Hematopoietic multipotent progenitor cell (in vitro differentiated cells): ENCODE measurements at places on chromosomes 7 and 10.

DNA sequence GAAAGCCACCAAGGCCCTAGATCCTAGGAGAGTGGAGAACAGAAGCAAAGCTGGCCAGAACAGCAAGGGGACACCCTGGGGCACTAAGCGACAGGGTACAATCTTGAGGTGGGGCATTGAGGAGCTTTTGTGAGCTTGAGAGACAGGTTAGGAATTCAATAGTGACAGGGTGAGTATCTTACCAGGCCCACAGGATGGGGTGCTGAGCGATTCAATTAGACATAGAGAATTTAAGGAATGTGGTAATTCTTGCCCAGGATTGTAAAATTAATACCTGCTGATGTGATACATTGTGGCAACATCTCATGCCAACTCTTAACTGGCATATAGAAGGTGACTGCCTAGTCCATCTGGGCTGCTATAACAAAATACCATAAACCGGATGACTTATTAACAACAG lies 14.0 kb downstream of the RBP3 start:
- DNase-seq = no peak

GRCh38 chr10:85857791-85858190 lies 508.8 kb downstream of the GRID1 start:
- DNase-seq = no peak

GRCh38 chr7:69208848-69209247 lies 389.4 kb upstream of the AUTS2 start:
- DNase-seq = no peak

- DNase-seq = peak; percentile 41
Measured at GRCh38 chr10:93821051-93821772, 63.5 kb downstream of the LGI1 start.

DNA sequence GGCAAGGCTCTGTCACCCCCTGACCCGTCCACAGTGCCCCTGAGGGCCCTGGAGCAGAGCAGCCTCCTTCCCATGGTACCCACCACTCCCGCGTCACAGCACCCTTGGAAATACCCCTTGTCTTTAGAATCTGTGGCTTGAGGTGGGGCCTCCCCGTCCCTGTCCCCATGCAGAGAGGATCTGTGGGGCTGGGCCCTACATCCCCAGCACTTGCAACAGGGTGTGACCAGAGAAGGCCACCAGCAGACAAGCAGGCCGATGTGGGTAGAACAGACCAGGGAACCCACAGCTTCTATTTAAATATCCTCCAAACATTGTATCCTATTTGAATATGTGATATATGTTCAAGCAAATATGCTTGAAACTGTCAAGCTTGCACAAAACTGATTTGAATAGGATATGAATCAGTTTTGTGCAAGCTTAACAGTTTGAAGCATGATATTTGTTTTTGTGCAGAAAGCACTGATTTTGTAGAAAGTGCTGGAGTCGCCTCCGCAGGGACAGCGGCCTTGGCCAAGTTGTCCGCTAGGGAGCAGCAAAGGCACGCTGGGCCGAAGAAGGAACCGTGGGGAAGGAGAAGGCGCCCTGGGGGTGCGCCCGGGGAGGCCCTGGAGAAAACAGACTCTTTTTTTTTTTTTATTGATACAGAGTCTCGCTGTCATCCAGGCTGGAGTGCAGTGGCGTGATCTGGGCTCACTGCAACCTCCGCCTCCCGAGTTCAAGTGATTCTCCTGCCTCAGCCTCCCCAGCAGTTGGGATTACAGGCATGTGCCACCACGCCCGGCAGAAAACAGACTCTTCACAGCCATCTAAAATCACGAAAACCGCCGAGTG lies 2.2 kb downstream of the CFAP46 start:
- no peak for DNase-seq

GRCh38 chr10:88190123-88190522 lies 326.7 kb downstream of the PTEN start:
- no peak for DNase-seq

DNA sequence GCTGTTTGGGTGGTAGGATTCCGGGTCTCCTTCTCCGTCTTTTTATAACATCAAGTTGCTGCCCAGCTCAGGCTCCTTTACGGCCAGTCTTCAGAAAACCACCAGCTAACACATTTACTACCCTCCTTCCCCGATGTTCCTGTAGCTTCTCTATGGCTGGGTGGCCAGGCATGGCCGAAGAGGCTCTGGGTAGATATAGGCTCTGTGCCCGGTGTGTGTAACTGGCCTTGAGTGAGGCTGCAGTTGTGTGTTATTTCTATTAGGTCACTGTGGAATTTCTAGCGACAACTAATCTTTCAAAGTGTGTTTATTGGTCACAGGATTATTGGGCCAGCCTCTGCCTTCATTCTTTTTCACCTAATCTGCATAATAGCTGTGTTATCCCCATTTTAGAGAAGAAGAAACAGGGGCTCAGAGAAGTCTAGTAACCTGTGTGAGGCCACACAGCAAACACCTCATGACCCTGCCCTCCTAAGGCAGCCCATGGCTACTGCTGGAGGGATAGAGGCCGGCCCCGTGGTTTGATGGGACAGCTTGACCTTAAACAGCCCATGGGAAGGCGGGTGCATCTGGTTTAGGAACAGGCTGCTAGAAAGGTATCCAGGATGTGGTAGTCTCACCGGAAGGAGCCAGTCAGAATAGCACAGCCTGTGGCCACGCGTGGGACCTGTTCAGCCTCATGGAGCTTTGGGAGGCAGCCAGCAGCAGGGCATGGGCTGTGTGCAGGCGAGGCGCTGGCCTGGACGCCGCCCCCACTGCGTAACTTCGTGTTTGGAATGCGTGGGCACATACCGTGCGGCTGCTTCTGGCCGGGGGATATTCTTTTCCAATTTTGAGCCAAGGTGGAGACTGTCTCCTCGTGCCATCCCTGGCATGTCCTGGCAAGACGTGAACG lies 29.7 kb downstream of the HTRA1 start:
- no peak for DNase-seq

GRCh38 chr7:144857463-144857862 lies 21.6 kb upstream of the TPK1 start:
- DNase-seq = no peak

GRCh38 chr7:155921804-155922066 lies 109.5 kb upstream of the SHH start:
- DNase-seq = no peak

- no peak for DNase-seq
Measured at GRCh38 chr7:106023369-106024322, 60.6 kb downstream of the CDHR3 start.

- DNase-seq = no peak
Measured at GRCh38 chr10:88361494-88361893, 221.6 kb downstream of the RNLS start.

DNA sequence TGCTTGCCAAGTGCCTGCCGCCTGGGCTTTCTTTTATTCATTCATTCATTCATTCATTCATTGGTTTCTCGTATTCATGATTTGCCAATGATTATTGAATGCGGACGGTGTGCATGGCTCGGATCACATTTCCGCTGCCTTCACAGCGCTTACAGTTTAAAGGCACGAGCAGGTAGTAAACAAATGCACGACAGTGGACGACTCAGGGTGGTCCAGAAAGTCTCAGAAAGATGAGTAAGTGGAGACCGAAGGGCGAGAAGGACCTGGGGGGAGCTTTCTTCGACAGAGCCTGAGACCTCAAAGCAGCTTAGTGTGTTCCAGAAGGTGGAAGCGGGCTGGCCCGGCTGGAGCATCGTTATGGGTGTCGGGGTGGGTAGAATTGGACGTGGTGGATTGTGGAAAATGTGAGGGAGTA lies 506 bp downstream of the MCM10 start:
- no peak for DNase-seq

- DNase-seq = no peak
Measured at GRCh38 chr7:135177028-135177696, 6.7 kb upstream of the CYREN start.

DNA sequence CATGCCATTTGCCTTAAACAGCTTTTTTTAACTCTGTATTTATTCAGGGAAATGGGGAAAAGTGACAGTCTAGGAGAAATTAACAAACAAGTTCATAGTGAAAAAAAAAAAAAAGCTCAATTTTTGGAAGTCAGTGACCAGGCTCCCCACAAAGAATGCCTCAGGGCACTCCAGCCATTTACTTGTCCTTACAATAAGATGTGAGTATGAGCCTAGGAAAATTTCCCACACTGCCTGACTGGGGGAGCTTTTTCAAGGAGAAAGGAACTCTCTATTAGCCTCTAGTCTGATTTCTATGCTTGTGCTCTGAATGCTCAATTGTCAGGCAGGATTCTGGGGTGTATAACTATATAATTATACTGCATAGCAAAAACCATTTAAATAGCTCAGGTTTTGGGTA lies 74.9 kb upstream of the NRBF2 start:
- DNase-seq = no peak

DNA sequence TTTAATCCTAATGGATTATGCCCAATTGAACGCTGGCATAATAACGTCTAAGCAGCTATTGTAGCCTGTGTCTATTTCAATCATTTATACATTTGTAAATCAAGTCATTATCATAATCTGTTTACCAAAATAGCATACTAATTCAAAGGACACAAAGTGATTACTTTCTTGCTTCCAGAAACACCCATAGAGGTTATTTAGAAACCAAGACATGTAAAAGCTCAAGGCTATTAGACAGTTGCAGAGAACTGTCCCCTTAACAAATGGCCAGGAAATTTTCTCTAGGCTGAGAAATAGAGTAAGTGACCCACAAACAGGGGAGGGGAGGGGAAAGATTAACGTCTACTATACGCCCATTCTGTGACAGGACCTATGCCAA lies 455.7 kb downstream of the PARD3 start:
- DNase-seq = no peak

DNA sequence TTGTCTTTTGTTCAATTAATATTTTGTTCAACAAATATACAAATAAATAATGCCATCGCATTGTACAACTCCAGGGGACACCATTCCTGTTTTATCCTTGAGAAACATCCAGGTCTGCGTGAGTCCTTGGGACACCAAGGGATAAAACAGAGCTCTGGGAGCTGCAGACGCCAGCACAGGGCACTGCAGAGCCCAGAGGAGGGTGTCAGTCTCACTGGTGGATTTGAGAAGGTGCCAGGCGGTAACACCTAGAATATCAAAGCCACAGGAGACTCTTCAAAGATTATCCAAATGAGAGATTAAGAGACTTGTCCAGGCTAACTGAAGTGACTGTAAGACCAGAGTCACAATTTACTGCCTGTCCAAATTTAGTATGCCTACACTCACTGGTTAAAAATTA lies 55.3 kb downstream of the TEX36 start:
- no peak for DNase-seq

- DNase-seq = no peak
Measured at GRCh38 chr7:27269455-27269854, 26.9 kb downstream of the EVX1 start.

DNA sequence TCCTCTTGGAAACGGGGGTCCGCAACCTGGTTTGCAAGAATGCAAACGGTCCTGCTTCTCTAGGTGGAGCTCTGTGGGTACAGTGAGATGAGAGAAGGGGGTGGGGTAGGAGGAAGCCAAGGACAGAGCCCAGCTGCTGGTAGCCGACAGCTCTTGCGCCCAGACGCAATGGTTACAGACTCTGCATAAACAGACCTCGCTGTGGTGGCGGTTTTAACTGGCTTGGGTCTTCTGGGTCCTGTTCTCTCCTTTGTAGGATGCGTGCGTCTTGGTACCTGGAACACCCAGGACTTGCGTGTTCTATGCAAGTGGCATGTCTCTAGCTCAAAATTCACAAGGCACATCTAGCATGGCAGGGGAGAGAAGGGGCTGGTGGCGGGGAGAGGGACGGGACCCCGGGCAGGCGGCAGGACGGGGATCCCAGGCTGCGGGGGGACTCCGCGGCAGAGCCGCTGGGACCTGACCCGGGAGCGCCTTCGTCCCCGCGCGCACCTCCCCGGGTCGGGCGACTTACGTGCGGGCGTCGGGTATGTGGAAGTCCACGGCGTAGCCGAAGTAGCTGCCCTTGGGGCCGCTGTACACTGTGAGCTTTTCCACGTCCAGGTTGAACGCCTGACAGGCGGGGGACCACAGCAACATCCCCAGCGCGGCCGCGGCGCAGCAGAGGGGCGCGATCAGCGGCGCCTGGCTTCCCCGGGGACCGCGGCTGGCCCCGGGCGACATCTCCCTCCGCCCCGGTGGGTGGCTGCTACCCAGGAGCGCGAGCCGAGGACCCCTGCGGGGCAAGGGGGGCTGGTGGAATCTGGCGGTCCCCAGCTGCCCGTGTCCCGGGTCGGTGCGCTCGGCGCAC lies 448 bp downstream of the ITGA8 start:
- no peak for DNase-seq

DNA sequence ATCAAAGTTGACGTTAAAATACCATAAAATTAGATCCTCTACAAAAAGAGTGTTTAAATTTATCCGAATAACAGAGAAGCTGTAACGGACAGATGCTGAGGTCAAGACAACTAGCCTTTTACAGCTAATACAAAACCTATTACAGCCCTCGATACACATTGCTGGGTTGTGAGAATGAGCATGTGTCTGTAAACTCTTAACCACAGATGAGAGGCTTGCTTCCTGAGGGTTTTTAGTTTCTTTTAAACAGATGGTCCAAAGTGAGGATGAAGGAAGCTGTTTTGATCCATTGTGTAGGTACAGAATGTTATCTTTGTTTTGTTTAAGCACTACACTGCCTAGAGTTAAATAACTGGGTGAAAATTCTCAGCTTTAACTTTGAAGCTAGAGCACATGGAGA lies 578.2 kb downstream of the PARD3 start:
- DNase-seq = no peak

DNA sequence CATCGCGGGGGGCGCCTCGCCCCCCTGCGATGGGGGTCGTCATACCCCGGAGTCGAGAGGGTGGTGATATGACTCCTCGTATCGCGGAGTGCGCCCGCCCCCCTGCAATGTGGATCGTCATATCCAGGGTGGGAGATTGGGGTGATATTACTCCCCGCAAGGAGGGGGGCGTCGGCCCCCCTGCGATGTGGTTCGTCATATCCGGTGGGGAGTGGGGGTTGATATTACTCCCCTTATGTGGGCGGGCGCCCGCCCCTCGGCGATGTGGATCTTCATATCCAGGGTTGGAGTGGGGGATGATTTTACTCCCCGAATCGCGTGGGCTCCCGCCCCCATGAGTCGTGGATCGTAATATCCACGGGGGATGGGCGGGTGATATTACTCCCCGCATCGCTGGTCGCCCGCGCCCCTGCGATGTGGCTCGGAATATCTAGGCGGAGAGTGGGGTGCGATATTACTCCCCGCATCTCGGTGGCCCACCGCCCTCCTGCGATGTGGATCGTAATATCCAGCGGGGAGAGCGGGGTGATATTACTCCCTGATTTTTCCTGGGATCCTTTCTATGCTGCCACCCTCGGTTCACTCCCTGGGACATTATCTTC lies 36.9 kb downstream of the MEIG1 start:
- no peak for DNase-seq

- DNase-seq = no peak
Measured at GRCh38 chr7:73613954-73614735, 10.2 kb downstream of the MLXIPL start.

- no peak for DNase-seq
Measured at GRCh38 chr10:21525367-21526187, at the start of gene SKIDA1. Gene SKIDA1 (minus strand): TSS chr10:21525682. CDS start chr10:21517822, 7,860 bp downstream.

GRCh38 chr7:44757311-44757710 lies 8.7 kb downstream of the ZMIZ2 start:
- DNase-seq = no peak

GRCh38 chr7:116861717-116862116 lies 670 bp upstream of the CAPZA2 start:
- no peak for DNase-seq

- no peak for DNase-seq
Measured at GRCh38 chr10:68989317-68989990, 851 bp downstream of the KIFBP start.
